ENCODE measurements at places on chromosomes 2 and 18.

DNA sequence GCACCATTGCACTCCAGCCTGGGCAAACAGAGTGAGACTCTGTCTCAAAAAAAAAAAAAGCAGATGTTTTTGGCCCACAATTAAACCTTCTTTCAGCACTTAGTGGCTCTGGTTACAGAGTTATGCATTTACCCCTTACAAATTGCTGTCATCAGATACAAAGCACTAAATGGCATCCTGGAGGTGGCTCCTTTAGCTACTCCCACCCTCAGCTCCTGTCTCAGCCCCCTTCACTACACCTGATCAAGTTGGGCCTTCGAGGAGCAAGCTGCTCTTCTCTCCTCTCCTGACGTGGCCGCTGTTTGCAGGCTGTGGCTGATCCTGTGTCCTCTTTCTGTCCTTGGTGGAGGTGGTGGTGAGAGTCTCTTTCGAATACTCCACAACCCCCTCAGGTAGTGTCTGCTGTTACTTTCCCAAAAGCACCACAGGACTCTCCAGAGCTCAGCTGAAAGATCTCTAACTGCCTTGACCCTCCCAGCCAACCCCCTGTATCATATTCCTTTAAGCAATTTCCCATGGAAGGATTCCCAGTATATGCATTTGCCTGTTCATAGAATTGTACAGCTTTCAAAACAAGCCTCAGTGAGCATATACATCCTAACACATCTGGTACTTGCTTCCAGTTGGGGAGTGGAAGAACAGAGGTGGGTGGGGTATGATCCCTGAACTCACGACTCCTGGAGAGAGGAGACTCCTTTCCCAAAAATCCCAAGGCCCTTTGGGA lies 285.9 kb downstream of the CLIP4 start:
- no peak for DNase-seq

DNA sequence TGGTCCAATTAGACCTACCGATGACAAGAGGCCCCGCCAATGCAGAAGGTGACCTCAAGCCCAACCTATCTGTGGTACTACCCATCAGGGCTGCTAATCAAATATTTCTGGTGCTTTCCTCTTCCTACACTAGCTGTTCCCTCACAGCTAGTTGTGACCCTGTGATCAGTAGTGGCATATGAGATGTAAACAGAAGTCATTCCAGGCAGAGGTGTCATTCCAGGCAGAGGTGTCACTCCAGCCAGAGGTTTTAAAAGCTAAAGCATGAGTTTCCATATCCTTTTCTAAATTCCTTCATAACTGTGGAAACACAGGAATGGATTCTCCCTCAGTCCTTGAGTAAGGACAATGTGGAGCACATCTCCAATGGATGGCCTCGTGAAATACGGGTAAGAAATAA lies 110.9 kb upstream of the DNAJC10 start:
- no peak for DNase-seq

GRCh38 chr2:41741951-41742595 lies 305.7 kb upstream of the PKDCC start:
- DNase-seq: no peak

DNA sequence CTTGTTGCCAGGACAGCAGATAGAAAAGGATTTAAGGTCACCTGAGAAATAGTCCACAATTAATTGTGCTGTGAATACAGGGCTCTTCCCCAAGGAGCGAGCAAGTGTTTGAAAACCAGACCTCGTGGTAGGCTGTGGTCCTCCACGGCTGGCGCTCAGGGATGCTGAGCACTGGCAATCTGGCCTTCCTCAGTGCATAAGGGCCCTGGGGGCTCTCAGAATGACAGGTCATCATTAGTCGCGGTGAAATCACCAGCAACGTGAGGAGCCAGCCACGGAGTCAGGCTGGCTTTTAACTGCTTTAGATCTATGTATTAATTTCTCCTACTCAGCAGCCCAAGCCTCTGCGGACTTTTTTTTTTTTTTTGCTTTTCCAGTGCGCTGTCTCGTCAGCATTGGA lies 148.5 kb downstream of the FHOD3 start:
- DNase-seq: no peak

- no peak for DNase-seq
These were observed 26.5 kb downstream of the EPAS1 start for GRCh38 chr2:46323730-46324129.

DNA sequence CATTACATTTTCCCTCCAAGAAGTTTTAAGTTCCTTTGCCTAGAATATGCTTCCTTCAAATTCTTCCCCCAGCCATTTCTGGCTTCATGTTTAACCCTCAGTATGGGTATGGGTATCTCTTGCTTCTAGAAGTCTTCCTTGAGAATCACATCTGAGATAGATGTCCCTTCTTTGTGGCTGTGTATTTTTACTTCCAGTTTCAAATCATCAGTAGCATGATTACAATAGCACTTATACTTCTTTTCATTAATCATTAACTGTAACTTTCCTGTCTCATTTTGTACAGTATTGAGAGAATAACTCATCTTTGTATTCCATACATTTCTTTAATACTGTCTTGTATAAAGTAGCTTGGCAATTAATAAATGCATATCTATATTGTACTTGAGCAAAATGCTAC lies 17.3 kb upstream of the PDE1A start:
- DNase-seq: no peak

DNA sequence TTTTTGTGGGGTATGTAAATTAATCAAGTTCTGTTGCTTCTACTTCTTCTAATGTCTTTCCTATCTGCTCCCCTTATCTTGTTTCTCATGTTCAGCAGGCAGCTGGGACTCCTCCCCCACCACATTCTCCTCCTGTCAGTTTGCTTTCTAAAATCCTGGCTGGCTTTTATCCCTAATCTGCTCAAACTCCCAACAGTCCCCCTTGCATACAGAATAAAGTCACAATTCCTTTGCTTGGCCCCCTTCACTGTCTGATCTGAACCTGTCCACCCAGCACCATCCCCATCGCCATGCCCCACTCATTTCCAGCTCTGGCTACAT lies 2.2 kb downstream of the CFAP221 start:
- no peak for DNase-seq

DNA sequence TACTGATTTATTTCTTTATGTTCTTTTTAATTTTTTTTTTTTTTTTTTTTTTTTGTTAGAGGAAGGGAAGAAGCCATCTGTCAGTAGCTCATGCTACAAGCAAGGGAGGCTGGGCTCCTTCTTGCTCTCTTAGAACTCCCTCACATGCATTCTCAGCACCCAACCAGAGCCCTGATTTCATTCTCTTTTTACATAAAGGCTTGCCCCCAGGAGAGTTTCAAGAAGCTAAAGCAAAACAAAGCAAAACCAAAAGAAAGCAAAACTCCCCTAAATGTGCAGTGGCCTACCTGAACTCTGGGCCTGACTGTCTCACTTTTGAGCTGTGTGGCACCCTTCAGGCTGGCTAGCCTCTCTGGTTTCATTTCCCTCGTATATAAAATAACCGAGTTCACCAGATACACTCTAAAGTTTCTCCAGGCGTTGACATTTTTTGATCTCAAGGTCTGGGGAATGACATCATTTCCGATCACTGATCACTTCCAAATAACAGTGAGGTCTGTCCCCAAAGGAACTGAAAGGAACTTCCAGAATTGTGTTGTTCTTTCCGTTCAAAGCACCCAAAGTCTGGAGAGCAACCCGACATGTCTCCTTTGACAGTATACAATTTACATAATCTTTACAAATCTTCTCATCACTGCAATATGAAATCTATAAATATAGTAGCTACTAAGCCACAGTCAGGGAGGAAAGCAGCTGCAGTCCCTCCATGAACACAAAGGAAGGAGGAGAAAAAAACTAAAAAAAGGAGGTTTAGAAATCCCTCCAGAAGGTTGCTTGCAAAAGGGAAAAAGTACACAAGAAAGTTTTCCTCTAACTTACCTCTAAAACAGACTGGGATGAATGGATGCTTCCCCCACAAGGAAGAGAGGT lies 145.6 kb upstream of the NCK2 start:
- no peak for DNase-seq

GRCh38 chr2:138615257-138615656 lies 113.7 kb downstream of the SPOPL start:
- DNase-seq: no peak

- no peak for DNase-seq
These were observed 286.0 kb downstream of the TRIB2 start for GRCh38 chr2:13002536-13003331.

DNA sequence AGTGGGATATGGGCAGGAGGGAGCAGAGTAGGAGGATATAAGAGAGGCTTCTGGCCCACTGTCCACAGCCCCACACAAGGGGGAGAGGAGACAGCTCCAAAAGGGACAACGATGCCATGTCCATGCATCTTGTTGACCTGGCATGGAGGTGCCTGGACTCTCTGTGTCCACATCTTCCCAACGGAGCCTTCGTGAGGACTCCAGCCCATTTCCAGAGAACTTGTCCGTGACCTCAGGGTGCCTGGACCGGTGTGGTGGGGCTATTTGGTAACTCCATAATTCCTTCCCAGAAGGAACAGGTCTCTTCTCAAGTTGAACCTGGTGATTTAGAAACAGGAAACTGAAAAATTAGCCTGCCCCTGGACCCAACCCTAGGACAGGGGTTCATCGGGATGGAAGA lies 133.9 kb downstream of the CYP26B1 start:
- no peak for DNase-seq

- DNase-seq: no peak
These were observed 42.9 kb downstream of the SRBD1 start for GRCh38 chr2:45567974-45568789.

DNA sequence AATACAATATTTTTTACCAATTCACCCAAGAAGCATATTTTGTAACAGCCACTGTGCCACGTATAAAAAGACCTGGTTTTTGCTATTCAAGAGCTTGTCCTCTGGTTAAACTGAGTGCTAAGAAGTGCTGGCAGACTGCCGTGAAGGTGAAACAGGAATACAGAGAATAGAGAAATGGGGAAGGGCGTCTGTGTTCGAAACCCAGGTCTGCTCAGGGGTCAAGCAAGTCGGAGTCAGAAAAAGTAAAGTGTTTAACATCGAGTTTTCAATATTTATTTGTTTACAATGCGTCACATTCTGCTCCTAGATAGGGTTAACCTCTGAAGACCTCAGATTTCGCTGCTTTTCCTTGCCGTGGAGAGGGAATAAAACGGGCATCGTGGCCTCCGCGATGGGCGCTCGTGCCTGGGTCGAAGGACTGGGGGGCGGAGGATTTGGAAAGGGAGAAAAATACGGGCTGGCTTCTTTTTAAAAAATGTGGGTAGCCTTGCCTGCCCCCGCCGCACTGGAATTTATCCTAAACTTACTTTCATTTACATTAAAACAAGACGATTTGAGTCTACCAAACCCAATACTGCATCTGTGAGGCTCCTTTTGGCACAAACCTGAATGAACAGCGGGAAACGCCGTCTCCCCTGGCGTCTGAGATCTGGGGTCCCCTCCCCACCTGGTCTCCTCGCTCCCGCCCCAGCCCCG lies 1.1 kb upstream of the SNTG2 start:
- no peak for DNase-seq

DNA sequence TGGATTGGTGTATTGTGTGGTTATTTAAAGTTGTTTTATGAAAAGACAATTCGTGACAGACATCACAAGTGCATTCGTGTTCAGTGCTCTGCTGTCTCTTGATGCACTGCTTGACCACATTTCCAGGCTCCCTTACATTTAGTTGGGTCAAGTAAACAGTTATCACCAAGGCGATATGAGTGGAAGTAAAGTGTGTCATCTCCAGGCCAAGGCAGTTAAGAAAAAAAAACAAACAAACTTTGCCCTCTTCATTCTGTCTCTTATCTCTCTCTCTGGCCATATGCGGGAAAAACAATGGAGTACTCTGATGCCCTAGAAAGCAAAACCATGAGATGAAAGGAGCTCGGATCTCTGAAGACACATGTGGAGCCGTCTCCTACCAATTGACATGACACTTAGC lies 131.1 kb downstream of the DSEL start:
- no peak for DNase-seq

GRCh38 chr2:86069783-86070339 lies 35.8 kb downstream of the POLR1A start:
- no peak for DNase-seq

GRCh38 chr2:108396845-108397244 lies 19.1 kb downstream of the SULT1C4 start:
- DNase-seq: no peak

DNA sequence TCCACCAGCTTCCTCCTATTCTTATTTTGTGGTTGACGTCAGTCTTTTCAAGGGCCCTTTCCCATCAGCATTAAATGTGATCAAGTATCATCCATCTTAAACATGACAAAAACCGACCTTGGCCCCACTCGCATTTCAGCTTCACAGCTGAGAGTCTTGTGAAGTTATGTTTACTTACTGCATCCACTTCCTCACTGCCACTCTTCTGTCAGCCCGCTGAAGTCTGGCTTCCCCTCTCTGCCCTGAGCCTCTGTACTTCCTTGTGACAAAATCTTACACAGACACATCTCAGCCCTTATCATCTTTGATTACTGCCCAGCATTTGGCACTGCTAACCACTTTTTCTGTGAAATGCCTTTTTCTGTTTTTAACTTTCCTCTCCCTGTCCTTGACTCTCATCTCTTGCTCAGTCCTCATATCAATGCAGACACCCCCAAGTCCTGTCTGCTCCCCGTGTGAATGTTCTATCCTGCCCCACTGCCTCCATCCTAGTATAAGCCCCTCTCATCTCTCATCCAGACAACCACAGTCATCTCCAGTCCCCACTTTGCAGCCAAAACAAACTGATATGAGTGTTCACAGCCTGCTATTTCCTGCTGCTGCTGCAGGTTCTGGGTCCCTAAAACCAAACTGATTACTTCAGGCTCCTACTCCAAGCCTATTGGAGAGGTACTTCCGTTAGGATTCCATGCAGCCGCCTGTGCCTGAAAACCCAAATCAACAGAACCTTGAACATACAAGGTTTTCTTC lies 31.4 kb downstream of the FOSL2 start:
- DNase-seq: no peak

- no peak for DNase-seq
These were observed 6.7 kb downstream of the DSEL start for GRCh38 chr18:67509741-67510391.

Data from activated CD8-positive, alpha-beta memory T cell treated with anti-CD3 and anti-CD28 coated beads, Interleukin-2, amount 50 U/mL, for 4 hours (primary cell).